PC-9 (cell line): ENCODE measurements at places on chromosomes 12 and 14. TPM values are rescaled to one million over a fixed set of nuclear protein-coding genes. Genes with fewer than 3 reads are reported as not detected.

DNA sequence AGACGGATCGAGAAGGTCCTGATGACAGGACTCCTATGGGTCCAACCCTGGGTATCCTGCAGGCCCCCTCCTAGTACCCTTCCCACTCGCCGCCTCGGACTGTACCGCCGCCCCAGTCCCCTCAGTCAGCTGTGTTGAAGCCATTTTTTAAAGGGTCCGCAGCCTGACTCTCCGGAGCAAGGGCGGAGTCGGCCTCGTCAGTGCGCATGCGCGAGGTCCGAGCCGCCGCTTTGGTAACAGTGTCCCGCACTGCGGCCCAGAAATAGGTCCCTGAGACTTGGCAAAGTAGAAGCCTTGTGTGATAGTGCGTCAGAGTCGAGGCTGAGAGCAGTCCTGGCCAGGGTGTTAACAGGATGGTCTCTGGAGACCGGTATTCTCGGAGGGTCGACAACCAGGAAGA lies 769.0 kb upstream of the ALG10B start:
- no peak for DNase-seq

DNA sequence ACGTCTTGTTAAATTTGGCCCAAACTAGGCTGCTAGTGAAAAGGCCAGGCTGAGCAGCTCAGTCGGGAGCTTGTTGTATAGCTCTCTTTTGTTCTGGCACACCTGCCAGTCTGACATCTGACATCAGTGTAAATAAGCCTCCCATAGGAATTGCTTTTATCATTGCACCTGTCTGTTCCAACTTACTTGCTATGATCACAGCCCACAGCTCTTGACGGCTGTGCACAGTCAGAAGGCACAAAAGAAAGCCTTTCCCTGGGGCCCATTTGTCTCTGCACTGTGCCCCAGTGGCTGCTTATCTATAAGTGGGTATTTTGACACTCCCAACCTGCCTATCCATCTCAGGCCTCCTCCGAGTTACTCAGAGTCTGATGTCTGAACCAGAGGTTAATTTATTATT lies 324.5 kb downstream of the NUAK1 start:
- no peak for DNase-seq

DNA sequence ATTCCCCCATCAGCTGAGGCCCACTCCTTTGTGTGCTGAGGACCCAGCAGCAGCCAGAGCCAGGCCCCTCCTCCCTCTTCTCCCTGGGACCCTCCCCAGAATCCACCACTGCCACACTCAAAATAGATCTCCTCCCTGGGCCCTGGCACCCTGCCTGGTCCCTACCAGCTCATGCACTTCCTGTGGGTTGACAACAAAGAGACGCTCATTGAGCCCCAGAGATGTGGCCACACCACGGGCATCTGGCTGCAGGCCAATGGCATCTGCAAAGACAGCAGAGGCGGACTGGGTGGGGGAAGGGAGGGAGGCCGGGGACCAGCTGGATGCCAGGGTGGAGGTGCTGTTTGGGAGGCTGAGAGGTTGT lies 16.0 kb upstream of the ENDOU start:
- DNase-seq = peak; percentile 73

DNA sequence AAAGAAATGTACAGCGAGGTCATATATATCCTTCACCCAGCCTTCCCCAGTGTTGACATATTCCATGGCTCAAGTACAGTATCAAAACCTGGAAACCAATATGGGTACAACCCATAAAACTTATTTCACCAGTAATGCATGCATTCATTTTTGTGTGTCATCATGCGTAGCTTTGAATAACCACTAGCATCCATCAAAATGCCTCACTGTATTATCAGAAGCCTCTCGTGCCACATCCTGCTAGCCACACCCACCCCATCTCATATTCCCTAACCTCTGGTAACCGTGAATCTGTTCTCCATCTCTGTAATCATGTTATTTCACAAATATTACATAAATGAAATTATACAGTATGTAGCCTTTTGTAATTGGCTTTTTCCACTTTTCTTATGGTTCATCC lies 314.3 kb downstream of the RAD51B start:
- no peak for DNase-seq

GRCh38 chr12:104792570-104792969 lies 165.5 kb downstream of the SLC41A2 start:
- DNase-seq = peak; percentile 50

- no peak for DNase-seq
Observed at GRCh38 chr12:57498132-57498502, 10.2 kb downstream of the MARS1 start.

DNA sequence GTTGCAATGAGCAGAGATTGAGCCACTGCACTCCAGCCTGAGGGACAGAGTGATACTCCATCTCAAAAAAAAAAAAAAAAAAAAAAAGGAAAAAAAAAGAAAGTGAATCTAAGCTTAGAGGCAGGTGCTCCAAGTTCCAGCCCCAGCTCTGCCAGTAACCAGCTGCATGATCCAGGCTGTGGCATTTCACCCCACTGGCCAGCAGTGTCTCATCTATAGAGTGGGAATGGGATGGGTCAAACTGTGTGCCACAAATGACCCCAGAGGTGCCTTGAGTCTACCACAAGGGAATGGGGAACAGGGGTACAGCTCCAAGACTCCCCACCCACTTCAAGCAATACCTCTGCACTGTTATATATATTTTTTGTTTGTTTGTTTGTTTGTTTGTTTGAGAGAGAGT lies 5.0 kb downstream of the PLEKHD1 start:
- no peak for DNase-seq

- DNase-seq = peak; percentile 37
Observed at GRCh38 chr12:113582521-113583218, 111.0 kb upstream of the LHX5 start.

- DNase-seq = no peak
Observed at GRCh38 chr12:79885911-79886490, 48.9 kb downstream of the PPP1R12A start.

DNA sequence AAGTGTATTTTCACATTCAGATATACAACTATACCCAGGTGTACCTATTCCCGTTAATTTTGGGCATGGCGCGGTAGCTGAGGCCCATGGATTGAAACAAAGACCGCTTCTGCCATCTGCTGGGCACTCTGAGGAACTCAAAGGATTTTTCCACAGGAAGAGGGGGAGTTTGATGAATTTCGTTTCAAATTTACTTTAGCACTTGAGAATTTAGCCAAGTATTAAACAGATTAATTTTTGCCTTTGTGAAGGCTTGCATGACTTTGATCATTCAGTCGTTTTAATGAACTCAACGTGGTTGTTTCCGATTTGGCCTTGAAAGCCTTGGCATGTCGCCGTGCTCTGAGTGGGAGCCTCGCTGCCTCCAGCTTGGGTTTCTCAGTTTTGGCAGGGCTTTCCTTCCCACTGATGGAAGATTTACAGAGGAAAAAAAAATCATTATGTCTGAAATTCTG lies 153.2 kb upstream of the DDHD1 start:
- peak; percentile 31 for DNase-seq

KRT78 gene
- total RNA-seq = 1.5 and 1.7 TPM in 2 replicates

PNP gene
- 23.5 and 26.9 TPM in 2 replicates for total RNA-seq

NINJ2 gene
- total RNA-seq = 18.5 and 19.3 TPM in 2 replicates

C12orf54 gene
- not detected in 2 replicates for total RNA-seq

TRHDE gene
- 0.15 and 0.74 TPM in 2 replicates for total RNA-seq

FAR2 gene
- 11.0 and 12.3 TPM in 2 replicates for total RNA-seq
